Activated CD8-positive, alpha-beta T cell treated with anti-CD3 and anti-CD28 coated beads for 36 hours (primary cell): ENCODE measurements at places on chromosomes 3 and 15. TPM values are rescaled to one million over a fixed set of nuclear protein-coding genes. Genes with fewer than 3 reads are reported as not detected.

GRCh38 chr3:113551820-113552219 is 19.5 kb downstream of the SIDT1 start:
- peaks cover 12% of the 10 kb centered on the region for H3K36me3 ChIP-seq
- H3K4me3 ChIP-seq = no peak overlapping the region
- DNase-seq = no peak
- H3K4me1 ChIP-seq = peaks cover 37% of the 10 kb centered on the region
- H3K27me3 ChIP-seq = no peaks in the 10 kb centered on the region
- H3K27ac ChIP-seq = no peak overlapping the region

- peaks cover 19% of the 10 kb centered on the region for H3K4me1 ChIP-seq
- H3K36me3 ChIP-seq = no peaks in the 10 kb centered on the region
- peaks cover 5% of the 10 kb centered on the region for H3K27me3 ChIP-seq
- no peak for DNase-seq
Measured at GRCh38 chr3:11248596-11248995, 23.6 kb upstream of the ATG7 start.

- H3K36me3 ChIP-seq = no peaks in the 10 kb centered on the region
- DNase-seq = no peak
- H3K4me3 ChIP-seq = no peak overlapping the region
- no peaks in the 10 kb centered on the region for H3K4me1 ChIP-seq
Measured at GRCh38 chr15:62561059-62561519, 396.0 kb upstream of the C2CD4B start.

DNA sequence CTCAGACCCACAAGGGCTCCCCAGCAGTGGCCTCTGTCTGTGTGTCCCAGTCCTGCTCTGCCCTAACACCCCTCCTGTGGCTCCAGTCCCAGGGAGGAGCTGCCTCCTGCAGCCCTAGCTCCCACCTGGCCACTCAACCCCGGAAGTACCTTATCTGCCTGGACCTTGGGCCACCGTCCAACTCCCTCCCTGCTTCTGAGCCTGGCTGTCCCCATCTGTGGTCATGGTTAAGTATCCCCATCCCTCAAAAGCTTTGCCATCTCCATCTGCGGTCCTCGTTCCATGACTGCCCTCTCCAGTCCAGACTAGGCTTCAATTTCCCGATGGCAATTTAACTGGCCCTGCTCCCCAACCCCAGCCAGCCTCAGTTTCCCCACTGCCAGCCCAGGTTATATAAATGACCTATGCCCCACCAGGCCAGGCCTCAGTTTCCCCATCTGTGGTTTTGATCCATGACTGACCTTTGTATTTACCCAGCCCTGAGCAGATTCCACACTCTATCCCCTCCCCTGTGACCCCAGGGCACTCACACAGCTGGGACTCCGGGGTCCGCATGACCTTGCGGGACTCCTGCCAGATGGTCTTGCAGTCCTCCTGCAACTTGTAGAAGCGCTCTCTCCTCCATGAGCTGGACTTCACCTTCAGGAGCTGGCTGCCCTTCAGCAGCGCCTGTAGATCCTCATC is 9.6 kb downstream of the PLCD1 start:
- no peaks in the 10 kb centered on the region for H3K27me3 ChIP-seq
- peaks cover 16% of the 10 kb centered on the region for H3K4me1 ChIP-seq
- peaks cover 27% of the 10 kb centered on the region for H3K36me3 ChIP-seq
- peak overlapping the region; percentile 21 for H3K27ac ChIP-seq
- no peak overlapping the region for H3K4me3 ChIP-seq

DNA sequence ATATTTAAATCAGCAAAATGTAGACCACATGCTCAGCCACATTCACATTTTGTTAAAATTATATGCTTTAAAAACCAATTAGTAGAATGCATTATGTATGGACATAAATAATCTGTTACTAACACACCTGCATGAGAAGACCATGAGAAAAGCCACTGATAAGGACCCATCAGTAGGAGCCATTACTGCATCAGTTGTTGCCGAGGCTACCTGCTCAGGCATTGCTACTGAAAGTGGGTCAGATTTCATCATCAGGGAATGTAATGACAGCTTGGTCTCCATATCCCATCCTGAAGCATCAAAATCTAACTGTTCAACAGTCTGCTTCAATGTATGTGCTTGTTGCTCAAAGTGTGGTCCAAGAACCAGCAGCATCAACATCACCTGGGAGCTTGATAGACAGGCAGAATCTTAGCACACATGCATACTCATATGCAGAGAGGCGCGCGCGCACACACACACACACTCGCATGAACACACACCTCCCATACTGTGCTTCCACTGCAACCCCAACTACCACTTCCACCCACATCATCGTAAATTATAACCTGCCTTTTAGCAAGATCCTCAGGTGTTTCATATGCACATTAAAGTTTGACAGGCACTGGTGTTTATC is 72.4 kb upstream of the FOXB1 start:
- no peak overlapping the region for H3K27ac ChIP-seq
- no peak overlapping the region for H3K4me3 ChIP-seq
- peaks cover 1% of the 10 kb centered on the region for H3K36me3 ChIP-seq
- H3K4me1 ChIP-seq = peaks cover 11% of the 10 kb centered on the region

- no peaks in the 10 kb centered on the region for H3K27me3 ChIP-seq
- no peak overlapping the region for H3K27ac ChIP-seq
- H3K4me3 ChIP-seq = no peak overlapping the region
- peaks cover 4% of the 10 kb centered on the region for H3K36me3 ChIP-seq
Measured at GRCh38 chr3:43017593-43018195, 38.6 kb downstream of the GASK1A start.

- peaks cover 8% of the 10 kb centered on the region for H3K4me1 ChIP-seq
- no peak overlapping the region for H3K4me3 ChIP-seq
- H3K36me3 ChIP-seq = peaks cover 41% of the 10 kb centered on the region
- no peak overlapping the region for H3K27ac ChIP-seq
- DNase-seq = peak; percentile 73
Measured at GRCh38 chr15:90086868-90087268, 15.4 kb downstream of the IDH2 start.

- H3K27me3 ChIP-seq = peaks cover 24% of the 10 kb centered on the region
- no peak overlapping the region for H3K4me3 ChIP-seq
- H3K4me1 ChIP-seq = peaks cover 1% of the 10 kb centered on the region
- no peak for DNase-seq
- no peaks in the 10 kb centered on the region for H3K36me3 ChIP-seq
- H3K27ac ChIP-seq = no peak overlapping the region
Measured at GRCh38 chr15:100760357-100760903, 119.2 kb upstream of the ALDH1A3 start.

DNA sequence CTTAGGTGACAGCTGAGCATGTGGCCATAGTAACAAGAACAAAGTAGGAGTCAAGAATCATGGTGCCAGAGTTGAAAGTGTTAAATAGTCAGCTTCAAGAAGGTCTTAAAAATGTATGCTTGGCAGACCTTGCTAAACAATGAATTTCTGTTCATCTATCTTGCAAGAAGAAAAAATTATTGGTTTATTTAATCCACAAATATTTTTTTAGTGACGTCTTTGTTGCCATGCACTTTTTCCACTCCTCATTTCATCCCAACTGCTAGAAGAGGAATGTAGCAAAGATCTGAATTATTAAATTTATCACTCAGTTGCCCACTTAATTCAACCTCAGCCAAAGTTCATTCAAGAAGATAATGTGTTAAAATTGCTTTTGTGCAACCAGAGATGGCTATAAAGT is 3.2 kb upstream of the SLC4A7 start:
- no peak overlapping the region for H3K4me3 ChIP-seq
- H3K4me1 ChIP-seq = peaks cover 1% of the 10 kb centered on the region
- DNase-seq = no peak

GRCh38 chr3:2148561-2149340 is 50.1 kb downstream of the CNTN4 start:
- H3K4me1 ChIP-seq = no peaks in the 10 kb centered on the region

DNA sequence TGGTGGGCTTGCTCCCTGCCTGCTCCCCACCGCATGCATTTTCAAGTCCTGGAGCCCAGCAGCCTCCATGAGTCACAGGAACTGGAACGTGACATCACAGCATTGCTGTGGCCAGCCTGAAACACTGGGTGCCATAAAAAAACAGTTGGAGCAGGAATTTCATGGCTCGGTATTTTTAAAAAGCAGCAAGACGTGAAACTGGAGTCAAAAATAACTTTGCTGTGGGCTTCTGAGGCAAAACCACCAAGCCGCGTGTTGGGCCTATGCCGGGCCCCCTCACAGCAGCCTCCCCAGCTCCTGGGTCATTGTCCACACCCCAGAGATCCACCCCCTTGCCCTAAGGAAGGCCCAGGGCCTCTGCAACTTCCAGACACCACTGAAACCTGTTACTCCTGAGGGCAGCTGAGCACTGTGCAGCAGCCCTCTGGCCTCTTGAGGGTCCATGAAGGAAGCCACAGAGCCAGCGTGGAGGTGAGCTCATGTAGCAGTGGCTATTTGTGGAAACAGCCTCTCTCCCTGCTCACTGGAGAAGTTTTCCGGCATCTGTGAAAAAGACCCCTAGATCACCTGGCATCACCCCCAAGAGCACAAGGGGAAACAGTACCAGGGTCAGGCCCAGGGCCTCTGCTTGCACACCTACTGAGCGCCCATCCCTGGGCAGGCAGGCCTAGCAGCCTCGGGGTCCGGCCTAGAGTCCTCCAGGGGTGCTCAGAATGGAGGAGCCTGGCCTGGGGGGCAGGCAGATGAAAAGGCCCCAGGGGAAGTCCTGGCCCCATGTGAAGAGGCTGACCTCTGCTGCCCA is 34.0 kb upstream of the DUSP7 start:
- no peak overlapping the region for H3K4me3 ChIP-seq
- H3K27me3 ChIP-seq = no peaks in the 10 kb centered on the region
- peaks cover 26% of the 10 kb centered on the region for H3K4me1 ChIP-seq
- H3K27ac ChIP-seq = no peak overlapping the region
- DNase-seq = no peak
- H3K36me3 ChIP-seq = no peaks in the 10 kb centered on the region

- peaks cover 28% of the 10 kb centered on the region for H3K36me3 ChIP-seq
- peak overlapping the region; percentile 84 for H3K27ac ChIP-seq
- no peak overlapping the region for H3K4me3 ChIP-seq
- peaks cover 32% of the 10 kb centered on the region for H3K4me1 ChIP-seq
- no peaks in the 10 kb centered on the region for H3K27me3 ChIP-seq
- no peak for DNase-seq
Measured at GRCh38 chr3:4395448-4395847, 71.6 kb downstream of the SUMF1 start.

- no peak for DNase-seq
- no peaks in the 10 kb centered on the region for H3K36me3 ChIP-seq
- no peaks in the 10 kb centered on the region for H3K27me3 ChIP-seq
Measured at GRCh38 chr3:62922326-62922725, 47.1 kb upstream of the CADPS start.

- peak overlapping the region; percentile 69 for H3K4me3 ChIP-seq
- no peak overlapping the region for H3K27ac ChIP-seq
- H3K36me3 ChIP-seq = no peaks in the 10 kb centered on the region
- H3K27me3 ChIP-seq = no peaks in the 10 kb centered on the region
- DNase-seq = peak; percentile 47
Measured at GRCh38 chr15:99076555-99077308, 28.1 kb upstream of the SYNM start.

DNA sequence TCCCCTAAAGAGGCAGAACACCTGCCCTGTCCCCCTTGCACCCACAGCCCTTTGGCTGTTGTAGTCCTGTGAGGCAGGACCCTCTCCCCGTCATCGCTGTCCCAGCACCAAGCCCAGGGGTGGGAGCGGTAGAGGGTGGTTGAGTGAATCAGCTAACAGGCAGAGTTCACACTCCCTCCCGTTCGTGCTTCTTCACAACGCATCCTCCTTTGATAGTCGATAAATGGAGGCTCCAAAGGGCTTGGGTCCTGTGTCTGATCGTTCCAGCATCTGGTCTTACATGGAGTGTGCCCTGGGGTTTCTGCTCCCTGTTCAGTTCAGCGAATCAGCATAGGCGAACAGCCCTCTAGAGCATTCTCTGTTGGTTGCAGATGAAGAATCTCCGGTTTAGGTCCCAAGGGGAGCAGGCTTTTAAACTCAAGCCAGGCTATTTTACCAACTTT is 820 bp upstream of the HMCES start:
- DNase-seq = no peak
- peak overlapping the region; percentile 100 for H3K4me3 ChIP-seq
- H3K27ac ChIP-seq = peak overlapping the region; percentile 94
- peaks cover 44% of the 10 kb centered on the region for H3K4me1 ChIP-seq
- no peaks in the 10 kb centered on the region for H3K27me3 ChIP-seq
- H3K36me3 ChIP-seq = peaks cover 52% of the 10 kb centered on the region

DNA sequence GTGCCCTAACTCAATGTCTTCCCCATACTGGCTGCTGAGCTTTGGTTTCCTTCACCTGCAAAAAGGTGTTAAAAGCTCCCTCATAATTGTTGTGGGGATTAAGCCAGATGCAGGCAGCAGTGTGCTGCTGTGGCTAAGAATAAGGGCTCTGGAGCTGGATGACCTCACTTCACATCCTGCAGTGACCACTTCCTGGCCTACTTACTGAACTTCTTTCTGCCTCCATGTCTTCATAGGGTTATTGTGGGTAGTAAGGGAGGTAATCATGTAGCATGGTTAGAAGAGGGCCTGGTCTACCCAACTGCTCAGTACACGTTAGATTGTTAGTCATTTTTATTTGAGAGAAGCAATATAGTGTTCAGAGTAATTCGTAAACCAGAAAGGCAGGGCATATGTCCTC is 18.4 kb downstream of the GYG1 start:
- H3K27ac ChIP-seq = peak overlapping the region; percentile 83
- peaks cover 17% of the 10 kb centered on the region for H3K4me1 ChIP-seq
- H3K36me3 ChIP-seq = peaks cover 37% of the 10 kb centered on the region
- peak; percentile 66 for DNase-seq

DNA sequence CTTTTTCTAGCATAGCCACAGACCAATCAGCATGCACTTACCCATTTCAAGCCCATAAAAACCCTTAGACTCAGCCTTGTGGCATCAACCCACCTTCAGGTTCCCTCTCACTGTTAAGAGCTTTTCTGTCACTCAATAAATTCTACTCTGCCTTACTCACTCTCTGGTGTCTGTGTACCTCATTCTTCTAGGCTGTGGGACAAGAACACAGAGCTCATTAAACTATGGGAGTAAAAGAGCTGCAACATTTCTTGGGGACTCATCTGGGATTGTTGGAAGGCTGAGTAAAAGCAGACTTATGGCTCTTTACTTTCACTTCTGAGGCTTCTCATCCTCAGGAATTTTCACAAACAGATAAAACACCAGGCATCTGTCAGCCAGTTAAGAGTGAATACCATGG is 879.3 kb downstream of the ROBO2 start:
- no peak for DNase-seq
- H3K27ac ChIP-seq = no peak overlapping the region
- H3K27me3 ChIP-seq = no peaks in the 10 kb centered on the region
- H3K4me3 ChIP-seq = no peak overlapping the region

DNA sequence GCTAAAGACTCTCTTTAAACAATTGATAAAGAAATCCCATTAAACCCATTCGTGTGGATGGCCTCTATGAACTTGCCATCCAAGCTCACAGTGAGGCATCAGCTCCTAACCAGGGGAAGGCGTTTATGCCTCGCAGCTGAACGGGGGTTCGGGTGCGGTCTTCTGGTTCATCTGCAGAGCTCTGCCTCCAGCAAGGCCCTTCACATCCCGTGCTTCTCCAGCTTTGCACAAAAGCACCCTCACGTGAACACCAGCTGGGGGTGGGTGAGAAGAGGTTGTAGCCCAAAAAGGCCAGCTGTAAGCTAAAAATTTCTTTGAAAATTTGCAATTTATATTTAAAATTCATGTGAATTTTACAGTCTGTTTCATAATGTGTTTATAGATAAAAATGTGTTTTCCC is 39.5 kb upstream of the ZNF148 start:
- no peaks in the 10 kb centered on the region for H3K36me3 ChIP-seq
- H3K4me1 ChIP-seq = peaks cover 3% of the 10 kb centered on the region
- DNase-seq = no peak

The WDR49 gene
- 0.29 TPM for total RNA-seq

The SMCO1 gene
- not detected for total RNA-seq

The CASR gene
- total RNA-seq = not detected

The TLNRD1 gene
- total RNA-seq = 20.1 TPM

The HIGD2B gene
- 0.32 TPM for total RNA-seq

The PPARG gene
- 0.63 TPM for total RNA-seq

The TMEM266 gene
- total RNA-seq = 0.11 TPM

The NPTN gene
- 33.6 TPM for total RNA-seq

The ATP8B4 gene
- 4.6 TPM for total RNA-seq

The ACTRT3 gene
- total RNA-seq = 0.14 TPM

The PRSS50 gene
- not detected for total RNA-seq
